Stimulated activated CD4-positive, alpha-beta T cell treated with anti-CD3 and anti-CD28 coated beads, Interleukin-4, amount 100 ng/mL, for 4 hours (primary cell): ENCODE measurements at places on chromosomes 2 and 18.

DNA sequence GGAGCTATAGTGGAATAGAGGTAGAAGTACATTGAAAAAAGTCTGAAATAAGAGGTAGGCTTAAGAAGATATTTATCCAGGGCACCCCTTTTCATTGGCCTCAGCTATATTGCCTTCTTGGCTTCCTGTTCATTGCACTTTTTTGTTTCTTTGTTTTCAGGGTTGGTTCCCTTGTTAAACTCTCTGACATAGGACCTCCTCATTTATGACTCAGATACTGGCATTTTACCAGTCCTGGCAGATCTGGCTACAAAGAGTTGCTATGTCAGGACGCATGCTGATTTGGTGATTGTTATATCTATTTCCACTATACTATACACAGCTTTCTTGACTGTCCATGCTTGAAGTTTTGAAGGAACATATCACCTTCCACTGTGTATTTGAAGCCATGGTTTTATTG is 60.0 kb downstream of the GCA start:
- DNase-seq = no peak

GRCh38 chr2:157438863-157439823 is 4.7 kb downstream of the CYTIP start:
- no peak for DNase-seq

GRCh38 chr2:152359573-152360363 is 24.8 kb downstream of the FMNL2 start:
- no peak for DNase-seq

DNA sequence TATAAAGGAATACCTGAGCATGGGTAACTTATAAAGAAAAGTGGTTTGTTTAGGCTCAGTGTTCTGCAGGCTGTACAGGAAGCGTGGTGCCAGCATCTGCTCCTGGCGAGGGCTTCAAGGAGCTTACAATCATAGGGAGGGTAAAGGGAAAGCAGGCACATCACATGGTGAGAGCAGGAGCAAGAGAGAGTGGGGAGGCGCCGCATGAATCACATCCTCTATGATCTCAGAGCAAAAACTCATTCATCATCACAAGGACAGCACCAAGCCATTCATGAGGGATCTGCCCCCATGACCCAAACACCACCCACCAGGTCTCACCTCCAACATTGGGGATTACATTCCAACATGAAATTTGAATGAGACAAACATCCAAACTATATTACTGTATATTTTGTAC is 32.5 kb downstream of the R3HDM1 start:
- no peak for DNase-seq

DNA sequence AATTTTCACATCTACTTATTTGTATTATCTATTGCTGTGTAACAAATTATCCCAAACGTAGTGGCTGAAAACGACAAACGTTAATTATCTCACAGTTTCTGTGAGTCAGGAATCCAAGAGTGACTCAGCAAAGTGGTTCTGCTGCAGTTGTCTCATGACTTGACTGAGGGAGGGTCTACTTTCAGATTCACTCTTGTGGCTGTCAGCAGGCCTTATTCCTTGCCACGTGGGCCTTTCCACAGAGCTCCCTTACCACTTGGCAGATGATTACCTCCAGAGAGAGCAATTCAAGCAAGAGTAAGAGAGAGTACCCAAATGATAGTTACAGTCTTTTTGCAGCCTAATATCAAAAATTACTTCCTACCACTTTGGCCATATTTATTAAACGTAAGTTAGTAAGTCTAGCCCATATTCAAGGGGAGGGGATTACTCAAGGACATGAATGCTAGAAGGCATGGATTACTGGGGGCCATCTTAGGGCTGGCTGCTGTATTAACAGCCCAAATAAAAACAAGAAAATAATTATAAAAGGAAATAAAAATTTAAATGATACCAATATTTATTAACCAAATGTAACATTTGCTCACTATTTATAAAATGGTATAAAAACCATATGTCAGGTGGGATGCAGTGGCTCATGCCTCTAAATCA is 48.7 kb upstream of the NBEAL1 start:
- DNase-seq = peak; percentile 5

DNA sequence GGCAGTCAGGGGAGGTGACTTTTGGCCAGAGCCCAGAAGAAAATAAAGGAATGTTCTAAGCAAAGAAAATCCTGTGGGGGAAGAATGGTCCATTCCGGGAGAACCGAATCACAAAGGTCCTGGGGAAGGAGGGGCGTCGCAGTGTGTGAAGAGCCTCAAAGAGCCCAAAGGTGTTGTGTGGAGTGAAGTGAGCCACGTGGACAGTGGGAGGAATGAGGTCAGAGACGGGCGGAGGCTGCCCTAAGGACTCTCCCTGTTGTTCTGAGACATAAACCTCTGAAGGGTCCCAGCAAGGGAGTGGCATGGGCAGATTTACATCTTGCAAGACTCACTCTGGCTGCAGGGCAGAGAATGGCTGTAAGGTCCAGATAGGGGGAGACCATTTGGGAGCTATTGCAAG is 91.3 kb upstream of the SEC11C start:
- no peak for DNase-seq
